Endothelial cell of umbilical vein (primary cell): ENCODE measurements at places on chromosomes 7 and 10. TPM values are rescaled to one million over a fixed set of nuclear protein-coding genes. Genes with fewer than 3 reads are reported as not detected.

MYOZ1 gene
- total RNA-seq = not detected in 2 replicates

DNA sequence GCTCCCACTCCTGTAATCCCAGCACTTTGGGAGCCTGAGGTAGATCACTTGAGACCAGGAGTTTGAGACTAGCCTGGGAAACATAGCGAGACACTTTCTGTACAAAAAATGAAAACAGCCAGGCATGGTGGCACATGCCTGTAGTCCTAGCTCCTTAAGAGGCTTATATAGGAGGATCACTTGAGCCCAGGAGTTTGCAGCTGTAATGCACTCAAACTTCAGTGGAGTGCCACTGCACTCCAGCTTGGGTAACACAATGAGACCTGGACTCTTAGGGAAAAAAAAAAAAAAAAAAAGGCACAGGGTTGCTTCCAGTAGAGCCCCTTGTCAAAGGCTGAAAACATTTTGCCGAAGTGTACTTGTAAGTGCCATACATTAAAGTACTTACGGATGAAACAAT, 195.3 kb downstream of the PHTF2 start:
- no peak for DNase-seq

DNA sequence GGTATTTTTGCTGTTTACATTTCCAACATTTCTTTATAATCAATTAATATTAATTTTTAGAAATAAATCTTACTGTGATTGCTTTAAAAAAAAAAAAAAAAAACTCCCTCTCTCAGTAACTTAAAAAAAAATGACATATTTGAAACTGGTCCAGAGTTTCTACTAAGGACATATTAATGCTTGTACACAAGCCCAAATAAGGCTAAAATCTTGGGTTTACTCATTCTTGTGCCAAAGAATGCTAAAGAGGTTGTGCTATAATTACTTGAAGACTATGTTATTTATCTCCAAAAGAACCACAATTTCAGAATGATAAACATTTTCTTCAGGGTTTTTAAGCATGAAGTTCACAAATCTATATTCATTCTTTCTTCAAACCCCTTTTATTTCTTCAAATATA, 39.4 kb upstream of the PHF14 start:
- no peak for DNase-seq

CYTH3 gene
- total RNA-seq = 11.1 and 11.2 TPM in 2 replicates

- DNase-seq = no peak
Observed at GRCh38 chr7:97187067-97187466, 69.6 kb downstream of the SDHAF3 start.

DNA sequence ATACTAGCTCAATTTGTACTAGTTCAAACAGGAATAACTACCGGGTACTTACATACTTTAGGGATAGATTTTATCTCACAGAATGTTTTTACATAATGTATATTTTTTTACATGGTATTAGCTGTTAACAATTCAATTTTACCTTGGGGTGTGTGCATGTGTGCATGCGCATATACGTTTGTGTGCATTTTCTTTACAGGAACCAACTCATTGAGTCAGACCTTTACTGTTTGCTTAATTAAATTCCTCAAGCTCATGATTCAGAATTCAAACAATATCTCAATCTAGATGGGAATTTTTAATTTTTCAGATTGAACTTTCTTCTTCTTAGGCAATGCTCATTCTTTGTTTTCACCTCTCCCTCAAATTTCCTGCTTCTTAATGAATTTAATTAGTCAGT, 24.7 kb upstream of the WASL start:
- DNase-seq = no peak

ELN gene
- total RNA-seq = 0.18 and 1.7 TPM in 2 replicates

DNA sequence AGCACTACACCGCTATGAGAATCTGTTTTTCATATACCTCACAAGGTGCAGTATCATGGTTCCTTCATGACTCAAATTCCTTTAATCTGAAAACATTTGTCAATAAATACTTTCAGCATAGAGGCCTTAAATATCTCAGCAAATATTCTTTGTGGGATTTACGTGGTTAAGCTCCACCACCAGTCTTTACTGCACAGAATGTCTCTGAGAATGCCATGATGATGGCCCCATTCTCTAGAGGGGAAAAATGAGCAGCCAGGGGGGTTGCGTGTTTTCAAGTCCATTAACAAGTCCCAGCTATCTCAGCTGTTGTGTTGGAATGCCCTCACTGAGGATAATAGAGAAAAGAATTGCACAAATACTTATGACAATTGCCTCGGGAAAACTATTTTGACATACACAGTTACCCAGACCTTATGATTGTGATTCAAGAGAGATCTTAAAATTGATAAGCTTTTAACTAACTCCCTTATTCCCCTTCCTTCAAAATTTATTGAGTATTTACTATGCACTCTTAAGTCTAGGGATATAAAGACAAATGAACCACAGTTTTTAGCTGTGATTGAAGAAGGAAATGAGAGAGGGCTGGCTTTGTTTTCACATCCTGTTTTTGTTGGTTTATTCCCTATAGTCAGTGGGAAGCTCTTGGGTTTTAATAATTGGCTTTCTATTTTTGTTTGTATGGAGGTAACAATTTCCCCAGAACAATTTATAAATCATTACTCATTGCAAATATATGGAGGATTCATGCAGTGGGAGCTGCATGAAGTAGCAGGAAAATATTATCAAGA, 176.5 kb upstream of the VWC2 start:
- no peak for DNase-seq

- DNase-seq = no peak
Observed at GRCh38 chr10:107733328-107734130, 569.0 kb upstream of the SORCS1 start.

DNA sequence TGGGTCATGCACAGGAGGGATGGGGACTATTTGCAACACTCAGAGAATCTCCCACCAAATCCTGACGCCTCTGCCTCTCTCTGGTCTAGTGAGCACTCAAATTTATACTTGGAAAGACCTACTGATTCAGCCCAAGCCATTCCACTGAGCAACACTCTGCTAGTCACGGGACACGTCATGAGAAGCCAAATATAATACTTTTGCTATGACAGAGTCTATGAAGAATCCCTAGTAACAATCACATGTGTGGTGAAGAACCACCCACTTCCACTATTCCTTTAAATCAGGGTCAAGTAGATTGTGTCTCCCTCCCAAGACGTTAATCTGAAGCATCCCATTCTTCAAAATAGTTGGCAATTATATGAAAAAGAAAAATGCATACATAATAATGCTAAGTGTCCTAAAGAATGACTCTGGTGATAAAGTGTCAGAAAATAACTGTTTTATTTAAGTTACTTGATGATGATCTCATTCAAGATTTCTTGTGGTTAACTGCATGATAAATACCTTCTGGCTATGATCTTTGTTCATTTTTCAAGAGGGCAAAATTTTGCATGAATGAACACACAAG, 28.5 kb downstream of the CHCHD3 start:
- no peak for DNase-seq

OR2A7 gene
- total RNA-seq = 0.21 TPM in 1 of 2 replicates, not detected in the other
